ENCODE measurements at places on chromosomes 1 and 21.

DNA sequence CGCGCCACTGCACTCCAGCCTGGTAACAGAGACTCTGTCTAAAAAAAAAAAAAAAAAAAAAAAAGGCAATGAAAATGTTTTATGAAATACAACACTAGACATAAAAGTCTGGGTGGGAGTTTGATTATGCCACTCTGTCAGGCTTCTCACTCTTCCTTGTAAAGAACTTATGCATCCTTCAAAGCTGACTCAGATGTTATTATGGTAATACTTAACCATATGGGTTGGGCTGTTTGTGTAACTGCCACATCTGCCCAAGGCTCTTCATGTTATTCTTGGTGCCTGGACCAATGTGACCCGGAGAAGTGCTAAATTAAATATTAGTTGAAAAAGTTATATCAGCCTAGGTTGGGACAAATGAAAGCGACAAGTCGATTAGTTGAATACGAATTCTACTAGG, 23.8 kb downstream of the FAM89A start:
- no peak for DNase-seq

DNA sequence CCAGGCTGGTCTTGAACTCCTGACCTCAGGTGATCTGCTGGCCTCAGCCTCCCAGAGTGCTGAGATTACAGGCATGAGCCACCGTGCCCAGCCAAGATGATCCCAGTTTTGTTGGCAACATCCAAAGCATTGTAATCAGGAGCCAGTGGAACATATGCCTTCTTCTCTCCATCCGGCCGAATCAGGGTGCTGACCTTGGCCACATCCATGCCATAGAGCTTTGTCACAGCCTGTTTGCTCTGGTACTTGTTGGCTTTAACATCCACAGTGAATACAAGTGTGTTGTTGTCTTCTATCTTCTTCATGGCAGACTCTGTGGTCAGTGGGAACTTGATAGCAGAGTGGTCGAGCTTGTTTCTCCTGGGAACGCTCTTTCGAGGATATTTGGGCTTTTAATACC, 17.1 kb downstream of the TNFRSF8 start:
- DNase-seq: no peak

GRCh38 chr1:94032637-94033036, 88.3 kb downstream of the ABCA4 start:
- no peak for DNase-seq

DNA sequence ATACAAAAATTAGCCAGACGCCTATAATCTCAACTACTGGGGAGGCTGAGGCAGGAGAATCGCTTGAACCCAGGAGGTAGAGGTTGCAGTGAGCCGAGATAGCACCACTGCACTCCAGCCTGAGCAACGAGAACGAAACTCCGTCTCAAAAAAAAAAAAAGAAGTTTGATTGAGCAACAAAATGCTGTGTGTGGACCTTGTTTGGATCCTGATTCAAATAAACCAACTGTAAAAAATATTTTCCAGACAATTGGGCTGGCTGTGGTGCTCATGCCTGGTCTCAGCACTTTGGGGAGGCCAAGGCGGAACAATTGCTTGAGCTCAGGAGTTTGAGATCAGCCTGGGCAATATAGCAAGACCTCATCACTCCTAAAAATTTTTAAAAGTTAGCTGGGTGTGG, 16.8 kb downstream of the PTAFR start:
- no peak for DNase-seq

DNA sequence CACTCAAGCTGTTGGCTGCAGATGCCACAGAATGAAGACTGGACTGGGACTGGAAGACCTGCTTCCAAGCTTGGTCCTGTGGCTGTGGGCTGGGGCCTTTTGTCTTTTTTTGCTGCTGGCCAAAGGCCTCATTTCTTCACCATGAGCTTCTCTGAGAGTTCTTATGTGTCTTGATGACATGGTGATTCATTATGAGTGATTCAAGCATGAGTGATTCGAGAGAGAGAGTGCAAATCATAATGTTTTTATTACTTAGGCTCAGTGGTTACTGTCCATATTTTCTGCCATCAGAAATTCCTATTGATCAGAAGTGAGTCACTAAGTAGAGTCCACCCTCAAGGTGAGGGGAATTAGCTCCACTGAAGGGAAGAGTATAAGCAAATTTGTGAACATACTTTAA, 94.0 kb downstream of the PCP4 start:
- DNase-seq: peak; percentile 8

DNA sequence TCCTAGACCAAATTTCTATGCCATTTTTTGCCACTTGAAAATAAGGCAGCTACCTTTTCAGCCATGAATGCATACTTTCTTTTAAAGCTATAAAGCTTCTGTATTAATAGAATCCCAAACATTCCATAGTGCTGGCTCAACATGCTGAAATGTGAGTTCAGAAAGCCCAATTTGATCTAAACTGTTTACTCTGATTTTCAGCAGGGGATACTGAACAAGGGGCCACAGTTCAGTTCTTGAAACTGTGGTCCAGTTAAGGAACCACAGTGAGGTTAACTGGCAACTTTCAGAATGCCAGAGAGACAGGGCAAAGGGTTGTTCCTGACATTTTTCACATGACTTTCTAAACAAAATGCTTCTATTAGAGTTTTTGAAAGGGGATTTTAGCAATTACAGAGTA, 85.7 kb upstream of the COL11A1 start:
- DNase-seq: peak; percentile 28

- DNase-seq: no peak
Measured at GRCh38 chr1:179924268-179924667, 30.3 kb upstream of the CEP350 start.
